ENCODE measurements at places on chromosomes 2 and 18. TPM values are rescaled to one million over a fixed set of nuclear protein-coding genes. Genes with fewer than 3 reads are reported as not detected.
A peak's percentile ranks its signal among the peaks of the same experiment; 100 is the strongest.

The PGAP1 gene
- total RNA-seq = 16.9 TPM

The UGT1A4 gene
- 1.8 TPM for total RNA-seq

The RNF138 gene
- 53.2 TPM for total RNA-seq

The RAD51AP2 gene
- total RNA-seq = 0.12 TPM

GRCh38 chr18:23918395-23919032 is 96.0 kb upstream of the TTC39C start:
- DNase-seq = peak; percentile 83

- DNase-seq = no peak
Observed at GRCh38 chr18:34752056-34752455, 42.0 kb downstream of the DTNA start.

DNA sequence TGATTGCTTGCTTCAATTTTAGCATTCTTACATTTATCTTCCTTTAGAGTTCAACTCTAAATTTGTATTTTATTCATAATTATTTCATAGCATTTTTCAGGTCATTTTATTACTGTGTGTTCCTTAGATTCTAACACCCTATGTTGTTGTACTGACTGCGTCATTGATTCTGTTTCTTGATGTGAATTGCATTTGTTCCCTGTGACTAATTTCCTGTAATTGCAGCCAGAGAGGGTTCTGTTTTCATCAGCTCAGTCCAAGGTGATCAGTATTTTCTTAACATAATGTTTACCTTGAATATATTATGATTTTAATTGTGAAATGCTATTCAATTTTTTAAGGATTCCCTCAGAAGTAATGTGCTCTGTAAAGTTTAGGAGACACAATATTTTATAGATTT is 970.2 kb upstream of the PIK3C3 start:
- DNase-seq = no peak

GRCh38 chr2:171160119-171160955 is at the start of gene TLK1:
Gene TLK1, minus strand, starts transcription at chr2:171160893. Its CDS starts 465 bp downstream, at chr2:171160428.
- peak; percentile 71 for DNase-seq

DNA sequence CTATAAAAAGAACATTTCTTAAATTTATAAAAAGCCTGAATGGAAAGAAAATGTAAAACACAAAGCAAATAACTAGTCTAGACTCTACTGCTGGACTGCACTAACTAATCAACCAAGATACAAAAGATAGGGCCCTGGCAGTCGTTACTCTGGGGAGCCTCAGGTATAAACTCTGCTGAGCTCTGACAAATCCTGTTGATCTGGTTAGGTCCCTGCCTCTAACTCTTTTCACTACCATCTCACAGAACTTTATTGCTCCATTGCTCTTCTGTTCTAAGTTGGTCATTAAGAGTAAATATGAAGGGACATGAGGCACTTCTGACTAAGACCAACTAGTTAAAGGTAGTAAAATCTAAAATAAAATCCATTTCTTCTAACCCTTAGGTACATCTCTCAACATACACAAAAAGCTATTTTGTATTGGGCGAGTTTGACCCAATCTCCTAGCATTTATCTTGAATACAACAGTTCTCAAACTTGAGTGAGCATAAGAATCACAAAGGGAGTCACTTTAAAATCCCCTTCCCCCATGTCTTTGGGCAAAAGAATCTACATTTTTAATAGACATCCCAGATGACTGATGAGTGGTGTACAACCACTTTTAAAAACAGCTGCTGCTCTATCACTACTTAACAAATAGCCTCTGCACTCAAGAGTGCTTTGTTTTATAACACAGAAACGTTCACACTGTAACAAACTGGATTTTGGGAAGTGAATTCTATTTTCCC is 2.5 kb downstream of the CHN1 start:
- no peak for DNase-seq

GRCh38 chr2:130847776-130848525 is 11.2 kb downstream of the ARHGEF4 start:
- DNase-seq = no peak

- DNase-seq = no peak
Observed at GRCh38 chr18:10727477-10727876, 201.7 kb downstream of the NAPG start.

DNA sequence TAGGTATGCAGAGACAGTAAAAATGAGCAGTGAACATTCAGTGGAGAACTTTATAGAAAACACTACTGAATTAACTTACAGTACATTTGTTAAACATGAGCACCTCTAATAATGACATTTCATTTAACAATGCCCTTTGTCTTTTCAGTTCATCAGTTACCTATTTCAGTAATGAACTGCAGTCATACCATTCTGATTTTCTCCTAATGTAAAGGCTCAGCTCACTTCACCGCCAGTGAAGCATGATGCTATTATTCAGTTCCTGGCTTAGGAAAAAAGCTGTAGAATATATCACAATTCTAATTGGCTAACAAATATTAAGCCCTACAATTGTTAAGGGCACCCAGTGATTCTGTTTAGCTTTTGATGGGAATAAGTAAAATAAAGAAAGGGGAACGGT is 37.1 kb upstream of the CCDC93 start:
- no peak for DNase-seq

Measured in colonic mucosa (tissue), 4 donors.